CD4-positive, alpha-beta memory T cell (primary cell): ENCODE measurements at places on chromosomes 13 and 19. TPM values are rescaled to one million over a fixed set of nuclear protein-coding genes. Genes with fewer than 3 reads are reported as not detected.
A peak's percentile ranks its signal among the peaks of the same experiment; 100 is the strongest.

- no peak overlapping the region for H3K27ac ChIP-seq
- no peak overlapping the region for H3K4me3 ChIP-seq
- H3K4me1 ChIP-seq, result peaks cover 26% of the 10 kb centered on the region
- no peaks in the 10 kb centered on the region for H3K27me3 ChIP-seq
Observed at GRCh38 chr13:40271271-40271885, 395.1 kb downstream of the FOXO1 start.

GRCh38 chr13:33016414-33017322 lies at the start of gene KL:
Gene KL, plus strand, starts transcription at chr13:33016423. Its CDS starts 18 bp downstream, at chr13:33016441.
- DNase-seq, result peak; percentile 3
- H3K4me1 ChIP-seq, result peaks cover 6% of the 10 kb centered on the region
- H3K36me3 ChIP-seq, result no peaks in the 10 kb centered on the region
- H3K27me3 ChIP-seq, result peaks cover 16% of the 10 kb centered on the region
- H3K4me3 ChIP-seq, result no peak within 1 kb of the TSS
- no peak within 1 kb of the TSS for H3K27ac ChIP-seq

- no peak overlapping the region for H3K27ac ChIP-seq
- H3K4me3 ChIP-seq, result no peak overlapping the region
- H3K36me3 ChIP-seq, result no peaks in the 10 kb centered on the region
- no peaks in the 10 kb centered on the region for H3K27me3 ChIP-seq
- no peaks in the 10 kb centered on the region for H3K4me1 ChIP-seq
Observed at GRCh38 chr19:5479958-5480357, 24.7 kb downstream of the ZNRF4 start.

GRCh38 chr19:44725251-44725650 lies 23.3 kb upstream of the BCL3 start:
- no peak for DNase-seq
- no peak overlapping the region for H3K27ac ChIP-seq
- H3K27me3 ChIP-seq, result no peaks in the 10 kb centered on the region
- peaks cover 15% of the 10 kb centered on the region for H3K4me1 ChIP-seq

DNA sequence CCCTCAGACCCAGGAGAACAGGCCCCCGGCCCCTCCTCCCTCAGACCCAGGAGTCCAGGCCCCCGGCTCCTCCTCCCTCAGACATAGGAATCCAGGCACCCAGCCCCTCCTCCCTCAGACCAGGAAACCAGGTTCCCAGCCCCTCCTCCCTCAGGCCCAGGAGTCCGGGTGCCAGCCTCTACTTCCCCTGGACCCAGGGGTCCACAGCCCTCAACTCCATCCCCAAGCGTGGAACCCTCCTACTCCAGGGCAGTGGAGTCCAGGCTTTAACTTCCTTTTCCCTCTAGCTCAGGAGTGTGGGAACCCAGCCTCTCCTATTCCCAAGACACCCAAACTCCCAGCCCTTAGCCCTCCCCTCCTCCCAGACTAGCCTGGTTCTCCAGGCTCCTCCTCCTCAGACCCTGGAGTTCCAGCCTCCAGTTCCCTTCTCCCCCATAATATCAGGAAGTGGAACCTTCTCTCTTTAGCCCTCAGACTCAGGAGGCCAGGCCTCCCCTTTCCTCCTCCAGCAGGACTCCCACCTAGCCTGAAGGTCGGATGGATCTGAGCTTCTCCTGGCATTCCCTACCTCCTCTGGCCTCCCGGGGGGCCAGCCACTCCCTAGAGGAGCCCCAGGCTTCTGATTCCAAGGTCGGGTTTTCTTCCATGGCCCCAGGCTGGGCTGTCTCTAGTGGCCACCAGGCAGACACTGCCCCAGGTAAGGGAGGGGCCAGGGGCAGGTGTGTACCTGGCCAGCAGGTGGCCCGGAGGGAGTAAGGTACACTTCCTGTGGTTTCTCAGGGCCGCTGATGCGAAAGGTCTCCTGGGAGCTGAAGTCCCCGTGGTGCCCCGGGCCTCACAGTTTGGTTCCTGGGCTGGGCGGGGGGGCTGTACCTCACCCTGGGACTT lies at the start of gene TMC4:
TSS of gene TMC4 (minus strand) at position 690 of the 888 bp plus-strand sequence. CDS start at position 647, 43 bp downstream.
- peaks cover 9% of the 10 kb centered on the region for H3K4me1 ChIP-seq
- H3K4me3 ChIP-seq, result no peak within 1 kb of the TSS
- H3K27ac ChIP-seq, result no peak within 1 kb of the TSS

DNA sequence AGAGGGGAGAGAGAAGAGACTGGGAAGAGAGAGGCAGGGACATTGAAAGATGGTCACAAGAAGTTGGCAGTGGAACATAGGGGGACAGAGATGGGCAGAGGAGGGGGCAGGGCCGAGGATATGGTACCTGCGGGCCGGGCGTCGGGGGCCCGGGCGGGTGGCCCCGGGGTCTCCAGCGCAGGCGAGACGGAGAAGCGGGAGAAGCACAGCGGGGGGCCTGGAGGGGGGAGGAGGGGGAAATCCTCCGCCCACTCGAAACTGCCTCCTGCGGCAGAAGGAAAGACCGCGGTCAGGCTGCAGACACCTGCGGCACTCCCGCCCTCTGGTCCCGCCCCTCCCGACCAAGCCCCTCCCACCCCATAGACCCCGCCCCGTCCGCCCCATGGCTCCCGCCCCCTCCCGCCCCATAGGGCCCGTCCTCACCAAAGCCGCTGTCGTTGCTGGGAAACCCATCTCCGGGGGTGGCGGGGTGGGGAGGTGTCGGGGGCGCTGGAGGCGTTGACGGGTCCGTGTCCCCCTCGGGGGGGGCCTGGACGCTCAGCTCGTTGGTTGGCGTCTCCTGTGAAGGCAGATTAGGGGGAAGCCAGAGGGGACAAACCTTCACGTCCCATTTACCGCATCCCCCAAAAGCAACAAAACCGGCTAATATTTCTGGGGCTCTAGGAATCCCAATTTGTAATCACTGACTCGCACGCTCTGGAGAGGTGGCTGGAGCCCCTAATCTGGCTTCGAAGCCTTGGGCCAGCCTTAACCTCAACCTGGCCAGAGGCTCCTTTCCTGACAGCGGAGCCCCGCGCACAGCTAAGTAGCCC lies 20.4 kb downstream of the LMTK3 start:
- no peak overlapping the region for H3K4me3 ChIP-seq
- no peak overlapping the region for H3K27ac ChIP-seq
- no peaks in the 10 kb centered on the region for H3K36me3 ChIP-seq
- peaks cover 40% of the 10 kb centered on the region for H3K4me1 ChIP-seq
- DNase-seq, result peak; percentile 46

GRCh38 chr19:49887665-49888509 lies 8.8 kb downstream of the IL4I1 start:
- no peaks in the 10 kb centered on the region for H3K27me3 ChIP-seq
- DNase-seq, result no peak
- H3K27ac ChIP-seq, result no peak overlapping the region
- H3K4me1 ChIP-seq, result peaks cover 6% of the 10 kb centered on the region

- no peak overlapping the region for H3K27ac ChIP-seq
- H3K4me1 ChIP-seq, result no peaks in the 10 kb centered on the region
- no peak overlapping the region for H3K4me3 ChIP-seq
- DNase-seq, result no peak
Observed at GRCh38 chr19:32415246-32415645, 9.7 kb downstream of the DPY19L3 start.

DNA sequence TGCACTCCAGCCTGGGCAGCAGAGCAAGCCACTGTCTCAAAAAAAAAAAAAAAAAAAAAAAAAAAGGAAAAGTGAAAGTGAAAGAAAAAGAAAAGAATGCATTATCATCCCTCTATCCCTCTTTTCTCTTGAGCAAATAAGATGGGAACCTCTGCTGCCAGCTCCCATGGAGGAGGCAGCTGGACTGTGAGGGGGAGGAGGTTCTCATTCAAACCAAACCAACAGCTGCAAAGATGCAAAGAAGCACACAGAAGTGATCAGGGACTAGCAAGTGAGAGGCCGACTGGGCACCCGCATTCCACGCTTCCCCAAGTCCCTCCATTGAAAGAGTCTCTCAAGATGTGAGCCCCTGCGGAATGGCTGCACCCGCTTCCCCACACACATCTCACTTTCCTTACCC lies 63.5 kb downstream of the TSHZ3 start:
- H3K36me3 ChIP-seq, result no peaks in the 10 kb centered on the region
- H3K4me3 ChIP-seq, result no peak overlapping the region
- H3K27ac ChIP-seq, result no peak overlapping the region
- H3K4me1 ChIP-seq, result no peaks in the 10 kb centered on the region
- DNase-seq, result no peak
- no peaks in the 10 kb centered on the region for H3K27me3 ChIP-seq

- no peaks in the 10 kb centered on the region for H3K36me3 ChIP-seq
- no peaks in the 10 kb centered on the region for H3K27me3 ChIP-seq
- DNase-seq, result no peak
- H3K4me3 ChIP-seq, result no peak overlapping the region
Observed at GRCh38 chr13:99392470-99393135, 85.4 kb upstream of the GPR183 start.

- H3K27ac ChIP-seq, result no peak overlapping the region
- no peaks in the 10 kb centered on the region for H3K36me3 ChIP-seq
- H3K4me3 ChIP-seq, result no peak overlapping the region
- no peaks in the 10 kb centered on the region for H3K27me3 ChIP-seq
- H3K4me1 ChIP-seq, result peaks cover 16% of the 10 kb centered on the region
- no peak for DNase-seq
Observed at GRCh38 chr19:29662604-29663404, 2.5 kb upstream of the PLEKHF1 start.

GRCh38 chr13:34634448-34634847 lies 307.6 kb upstream of the NBEA start:
- no peaks in the 10 kb centered on the region for H3K36me3 ChIP-seq
- no peak for DNase-seq
- no peaks in the 10 kb centered on the region for H3K4me1 ChIP-seq
- H3K27ac ChIP-seq, result no peak overlapping the region
- no peak overlapping the region for H3K4me3 ChIP-seq

Gene SMIM44
- polyA plus RNA-seq, result not detected

Gene CEACAM1
- polyA plus RNA-seq, result 1.8 TPM

Gene MIA
- not detected for polyA plus RNA-seq

Gene FAM187B
- polyA plus RNA-seq, result not detected
